ENCODE measurements at places on chromosomes 4 and X.

- DNase-seq: no peak
These were observed 8.3 kb upstream of the AFAP1 start for GRCh38 chr4:7947927-7948326.

DNA sequence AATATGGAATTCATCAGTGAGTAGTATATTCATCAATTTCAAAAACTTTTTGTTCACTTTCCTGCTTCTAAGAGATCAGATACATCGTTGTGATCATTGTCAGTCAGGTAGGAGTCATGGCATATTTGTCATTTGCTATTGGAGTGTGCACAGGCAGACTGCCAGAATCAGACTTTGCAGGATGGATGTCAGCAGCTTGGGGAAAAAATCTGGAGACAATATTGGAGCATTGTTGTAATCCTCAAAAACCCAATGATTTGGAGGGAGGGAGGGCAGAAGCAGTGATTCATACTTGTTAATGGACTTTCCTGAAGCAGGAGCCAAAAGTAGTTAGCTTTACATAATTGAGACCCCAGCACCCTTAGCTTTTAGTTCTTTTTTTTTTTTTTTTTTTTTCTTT lies 59.6 kb upstream of the DRP2 start:
- no peak for DNase-seq

GRCh38 chr4:60133375-60133774 lies 1066.8 kb upstream of the ADGRL3 start:
- DNase-seq: no peak

- no peak for DNase-seq
These were observed 456 bp downstream of the PPARGC1A start for GRCh38 chr4:23889391-23889790.

DNA sequence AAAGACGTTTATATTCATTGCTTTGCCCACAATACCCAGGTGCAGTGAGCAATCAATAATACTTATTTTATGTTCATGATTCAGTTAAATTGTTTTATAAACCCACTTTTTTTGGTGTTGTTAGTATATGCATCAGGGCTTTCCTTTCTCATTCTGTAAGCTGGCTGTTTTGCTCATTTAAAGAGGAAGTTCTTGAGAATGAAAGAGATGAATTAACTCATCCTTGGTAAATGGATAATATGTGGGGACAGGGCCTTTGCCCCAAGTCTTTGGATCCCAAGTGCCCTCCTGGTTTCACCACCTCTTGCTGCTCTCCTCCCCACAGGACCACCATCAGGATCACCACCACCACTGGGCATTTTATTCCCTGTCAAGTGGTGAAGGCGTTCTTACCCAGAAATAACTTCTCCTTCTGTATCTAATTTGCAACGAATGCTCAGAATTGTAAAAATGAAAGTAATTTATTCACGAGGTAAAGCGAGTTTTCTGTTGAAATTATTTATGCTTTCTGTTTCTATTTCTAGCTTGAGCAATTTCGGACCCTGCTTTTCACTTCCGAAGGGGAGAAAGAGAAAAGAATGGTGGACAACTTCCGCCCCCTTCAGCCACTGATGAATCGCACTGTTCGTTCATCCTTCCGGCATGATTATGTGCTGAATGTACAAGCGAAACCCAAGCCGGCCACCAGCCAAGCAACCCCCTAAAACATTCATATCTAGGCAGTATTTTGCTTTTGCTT lies 8.2 kb upstream of the ZRSR2 start:
- no peak for DNase-seq

GRCh38 chr4:24984602-24985532 lies 45.9 kb downstream of the LGI2 start:
- DNase-seq: no peak

Data from hematopoietic multipotent progenitor cell treated with erythropoietin and hydrocortisone succinate and interleukin-3 and kit ligand, for 8 days (in vitro differentiated cells).